ENCODE measurements at places on chromosomes 3 and 15.

- no peak for DNase-seq
These were observed 219.8 kb downstream of the CTNNB1 start for GRCh38 chr3:41418961-41419691.

- no peak for DNase-seq
These were observed 10.3 kb downstream of the MAGI1 start for GRCh38 chr3:66028457-66028856.

DNA sequence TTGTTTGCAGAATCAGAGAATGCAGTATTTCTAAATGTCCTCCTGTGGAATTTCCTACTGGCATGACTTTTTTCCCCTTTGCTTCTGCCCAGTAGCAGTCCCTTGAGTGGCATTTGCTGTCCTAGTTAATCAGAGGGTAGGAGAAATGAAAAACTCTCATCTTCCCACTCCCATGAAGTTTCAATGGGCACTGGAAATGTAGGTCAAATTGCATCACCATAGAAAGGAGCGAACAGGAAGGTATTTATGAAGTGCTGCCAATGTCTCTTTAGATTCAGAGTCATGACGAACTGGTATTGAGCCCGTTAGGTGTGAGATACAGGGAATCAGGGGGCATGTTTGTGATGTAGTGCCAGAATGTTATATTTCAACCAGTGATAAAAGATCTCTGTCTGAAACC, 23.2 kb downstream of the ATXN7 start:
- DNase-seq: no peak

DNA sequence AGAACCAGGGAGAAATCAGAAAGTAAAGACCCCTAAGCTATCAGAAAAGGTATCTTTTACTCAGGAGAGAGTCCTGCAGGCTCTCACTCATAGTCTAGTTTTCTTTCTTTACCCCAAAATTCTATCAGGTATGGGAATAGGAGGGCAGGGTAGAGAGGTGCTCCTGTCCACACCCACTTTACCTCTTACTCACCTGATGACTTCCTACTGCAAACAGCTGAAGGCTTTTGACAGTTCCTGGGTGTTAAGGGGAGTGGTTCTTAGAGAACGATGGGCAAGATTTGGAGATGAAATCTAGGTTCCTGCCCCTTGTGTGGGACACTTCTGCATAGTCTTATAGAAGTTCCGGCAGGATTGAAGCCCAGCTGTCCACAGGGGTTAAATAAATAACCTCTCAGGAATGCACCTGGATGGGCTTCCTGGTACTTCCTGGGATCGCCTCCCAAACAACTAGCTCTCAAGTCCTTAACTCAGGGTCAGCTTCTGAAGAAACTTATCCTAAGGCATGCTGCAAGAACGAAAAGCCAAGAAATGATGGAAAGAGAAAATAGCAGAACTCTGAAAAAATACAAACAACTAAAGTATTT, 10.8 kb upstream of the TNFAIP8L3 start:
- no peak for DNase-seq

DNA sequence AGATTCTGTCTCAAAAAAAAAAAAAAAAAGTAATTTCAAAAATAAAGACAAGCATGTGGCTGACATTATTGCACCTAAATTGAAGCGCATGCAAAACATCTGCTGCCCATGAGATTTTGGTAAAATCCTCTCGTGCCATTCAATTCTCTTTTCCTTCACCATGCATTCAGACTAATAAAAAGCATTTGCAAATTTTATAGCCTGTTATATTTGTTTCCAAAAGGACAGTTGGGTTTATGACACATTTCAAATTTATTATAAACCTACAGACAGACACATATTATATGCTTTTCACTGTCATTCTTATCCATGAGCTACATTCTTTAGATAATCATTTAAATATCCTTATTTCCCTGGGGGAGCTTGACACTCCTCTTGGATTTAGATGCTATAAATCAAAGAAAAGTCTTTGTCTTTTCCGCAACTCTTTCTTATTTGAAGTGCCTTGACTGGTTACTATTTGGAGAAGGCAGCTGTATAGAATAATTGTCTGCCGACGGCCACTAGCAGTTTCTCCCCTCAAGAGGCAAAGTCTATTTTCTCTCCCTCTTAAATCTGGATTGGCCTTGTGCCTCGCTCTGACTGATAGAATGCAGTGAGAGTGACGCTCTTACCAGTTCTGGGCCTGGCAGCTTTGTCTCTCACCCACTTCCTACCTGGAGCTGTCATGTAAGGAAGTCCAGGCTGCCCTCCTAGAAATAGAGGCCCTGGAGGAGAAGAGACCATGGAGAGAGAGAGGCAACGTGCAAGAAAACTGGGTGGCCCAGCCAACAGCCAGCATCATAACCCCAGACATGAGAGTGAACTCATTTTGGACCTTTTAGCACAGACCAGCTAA, 6.8 kb upstream of the LRIG1 start:
- DNase-seq: no peak

DNA sequence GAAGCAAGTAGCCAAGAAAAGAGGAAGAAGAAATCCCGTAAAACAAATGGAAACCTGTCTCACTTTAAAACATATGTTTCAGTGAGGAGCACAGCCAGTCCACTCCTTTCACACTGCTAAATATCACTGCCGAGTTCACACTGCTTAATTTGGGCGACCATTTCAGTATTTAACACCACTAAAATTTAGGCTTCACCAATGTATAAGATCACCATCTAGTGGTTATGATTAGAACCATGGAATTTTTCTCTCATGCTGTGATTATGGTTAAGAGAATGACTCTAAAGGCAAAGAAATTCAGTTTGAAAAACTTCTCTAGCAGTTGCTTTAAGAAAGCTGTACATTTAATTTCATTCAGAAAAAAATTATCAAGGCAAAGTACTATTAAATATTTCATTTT, 16.6 kb downstream of the SLC4A7 start:
- no peak for DNase-seq

DNA sequence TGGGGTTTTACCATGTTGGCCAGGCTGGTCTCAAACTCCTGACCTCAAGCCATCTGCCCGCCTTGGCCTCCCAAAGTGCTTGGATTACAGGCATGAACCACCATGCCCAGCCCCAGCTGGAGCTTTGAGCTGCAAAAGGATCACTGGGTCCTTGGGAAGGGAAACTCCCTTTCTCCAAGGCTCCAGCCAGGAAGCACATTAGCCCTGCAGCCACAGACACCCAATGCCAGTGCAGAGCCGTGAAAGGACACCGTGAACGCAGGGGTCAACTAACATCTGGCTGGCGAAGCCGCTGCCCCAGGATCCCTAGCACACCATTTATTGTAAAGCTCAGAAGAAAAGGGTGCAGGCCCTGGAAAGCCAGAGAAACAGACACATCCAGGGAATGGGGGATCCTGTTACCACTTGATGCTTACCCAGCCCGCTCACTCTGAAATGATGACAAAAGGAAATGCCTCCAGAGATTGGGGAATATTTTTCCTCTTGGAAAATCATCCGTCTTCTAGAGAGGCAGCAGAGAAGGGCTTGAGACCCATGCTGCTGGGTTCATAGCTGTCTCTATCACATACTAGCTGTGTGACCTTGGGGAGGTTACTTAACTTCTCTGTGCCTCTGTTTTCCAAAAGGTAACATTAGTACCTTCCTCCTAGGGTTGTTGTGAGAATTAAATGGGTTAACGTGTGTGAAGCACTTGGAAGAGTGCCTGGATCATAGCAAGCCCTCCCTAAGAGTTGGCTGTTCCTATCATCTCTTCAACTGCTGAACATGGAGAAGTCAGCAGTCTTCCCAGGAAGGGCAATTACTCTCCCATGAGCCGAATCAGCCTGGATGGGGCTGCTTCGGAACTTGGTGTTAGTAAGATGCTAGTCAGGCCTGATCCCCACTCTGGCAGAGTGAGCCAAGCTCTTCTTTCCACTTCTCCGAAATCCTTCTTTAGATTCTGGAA, 40.8 kb downstream of the LMCD1 start:
- DNase-seq: no peak

DNA sequence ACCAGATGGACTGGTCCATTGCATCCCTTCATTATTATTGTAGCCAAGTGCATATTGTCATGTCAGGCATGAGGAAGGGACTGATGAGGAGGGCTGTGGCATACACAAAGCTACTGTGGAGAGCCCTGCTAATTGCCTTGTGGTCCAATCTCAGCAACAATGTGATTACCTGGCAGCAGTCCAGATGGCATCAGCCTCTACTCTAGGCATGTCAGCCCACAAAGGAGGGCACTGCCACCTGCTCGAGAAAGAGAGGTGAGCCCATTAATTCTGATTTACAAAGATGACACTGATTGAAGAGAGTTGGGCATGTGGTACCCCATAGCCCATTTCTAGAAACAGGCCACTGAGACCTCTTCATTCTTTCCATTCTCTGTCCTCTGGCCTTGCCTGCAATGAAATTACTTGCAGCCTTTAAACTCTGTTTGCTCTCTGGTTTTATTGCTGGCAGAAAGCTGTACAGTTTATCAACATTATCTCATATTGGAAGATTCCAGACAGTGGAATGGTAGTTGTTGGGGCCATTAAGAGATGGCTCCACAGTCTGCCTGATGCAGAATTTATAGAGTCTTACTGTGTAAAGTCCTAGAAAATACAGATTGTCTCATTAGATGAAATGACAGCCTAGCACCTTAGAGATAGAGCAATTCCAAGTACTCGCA, 307.7 kb downstream of the ARPP21 start:
- no peak for DNase-seq

DNA sequence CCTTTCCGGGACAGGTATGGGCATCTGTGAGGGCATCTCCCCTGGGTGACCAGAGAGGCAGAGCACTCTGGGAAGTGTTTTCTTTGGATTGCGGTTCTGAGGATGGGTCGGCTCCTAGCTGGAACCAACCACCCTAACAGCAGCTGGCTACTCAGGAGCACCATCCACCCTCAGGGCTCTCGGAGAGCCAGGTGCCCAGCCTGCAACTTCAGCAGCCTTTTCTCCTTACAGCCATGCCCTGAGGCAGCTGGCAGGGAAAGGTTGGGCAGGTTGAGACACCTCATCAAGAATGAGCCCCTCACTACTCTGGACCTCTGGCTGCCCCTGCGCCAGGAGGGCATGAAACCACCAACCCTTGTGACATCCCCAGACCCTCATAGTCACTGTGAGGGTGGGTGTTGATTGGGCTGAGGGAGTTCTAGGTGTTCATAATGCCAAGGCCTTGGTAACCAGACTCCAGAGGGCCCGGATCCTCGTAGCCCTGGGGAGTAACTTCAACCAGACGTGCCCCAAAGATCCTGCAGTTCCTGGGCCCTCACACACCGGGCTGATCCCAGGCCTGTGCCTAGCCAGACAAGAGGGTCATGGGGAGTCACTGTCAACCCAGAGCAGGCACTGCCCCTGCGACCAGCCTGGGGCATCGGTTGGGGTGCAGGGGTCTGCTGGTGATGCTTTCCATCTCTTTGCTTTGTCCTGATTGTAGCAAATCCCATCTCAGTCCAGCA, 114.4 kb upstream of the ABHD17C start:
- no peak for DNase-seq

DNA sequence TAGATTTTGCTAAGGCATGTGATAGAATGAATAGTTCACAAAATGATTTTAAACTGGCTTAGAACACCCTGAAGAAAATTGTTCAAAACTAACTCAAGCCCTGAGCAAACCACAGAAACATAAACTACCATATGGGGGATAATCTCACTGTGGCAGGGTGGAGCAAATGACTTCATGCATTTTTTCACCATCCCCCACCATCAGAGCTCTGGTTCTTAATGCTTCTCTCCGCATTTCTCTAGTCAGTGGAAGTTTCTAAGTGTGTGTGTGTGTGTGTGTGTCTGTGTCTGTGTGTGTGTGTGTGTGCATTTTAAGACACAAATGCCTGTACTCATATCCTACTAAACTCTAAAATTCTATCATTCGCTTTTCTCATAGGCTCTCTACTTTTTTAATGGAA, 107.1 kb upstream of the PHLDB2 start:
- DNase-seq: no peak

DNA sequence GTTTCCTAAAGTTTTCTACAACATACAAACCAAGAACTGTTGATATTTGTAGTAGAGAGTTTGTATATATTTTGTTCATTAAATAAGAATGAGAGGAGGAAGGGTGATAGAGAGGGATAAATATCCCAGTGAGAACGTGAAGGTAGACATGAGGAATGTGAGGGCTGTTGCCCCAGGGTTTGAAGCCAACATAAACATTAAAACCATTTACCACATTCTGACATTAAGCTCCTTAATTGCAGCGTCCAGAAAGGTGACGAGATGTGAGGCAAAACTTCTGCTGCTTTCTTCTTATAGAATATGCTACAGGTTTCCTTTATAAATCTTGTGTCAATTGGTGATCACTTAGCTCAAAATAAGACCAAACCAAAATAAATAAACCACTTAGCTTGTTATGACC, 267.8 kb upstream of the CNTN4 start:
- no peak for DNase-seq

GRCh38 chr15:84685304-84685703, 27.3 kb upstream of the NMB start:
- DNase-seq: no peak

- DNase-seq: no peak
These were observed 129.3 kb upstream of the NSMCE3 start for GRCh38 chr15:29398907-29399306.

DNA sequence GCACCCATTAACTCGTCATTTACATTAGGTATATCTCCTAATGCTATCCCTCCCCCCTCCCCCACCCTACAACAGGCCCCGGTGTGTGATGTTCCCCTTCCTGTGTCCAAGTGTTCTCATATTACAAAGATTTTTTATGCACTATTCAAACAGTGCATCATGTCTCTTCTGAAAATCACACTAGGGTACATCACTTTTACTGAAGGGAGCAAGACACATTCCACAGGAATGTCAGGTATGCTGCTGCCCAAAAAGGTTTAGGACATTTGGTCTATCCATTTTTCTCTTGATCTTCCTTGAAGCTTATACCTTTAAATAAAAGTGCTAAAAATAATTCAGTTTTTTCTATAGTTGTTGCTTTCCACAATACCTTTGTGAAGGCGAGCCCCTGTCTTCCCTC, 9.2 kb upstream of the EPHA3 start:
- no peak for DNase-seq

GRCh38 chr3:177335728-177336127, 138.4 kb upstream of the TBL1XR1 start:
- DNase-seq: no peak

DNA sequence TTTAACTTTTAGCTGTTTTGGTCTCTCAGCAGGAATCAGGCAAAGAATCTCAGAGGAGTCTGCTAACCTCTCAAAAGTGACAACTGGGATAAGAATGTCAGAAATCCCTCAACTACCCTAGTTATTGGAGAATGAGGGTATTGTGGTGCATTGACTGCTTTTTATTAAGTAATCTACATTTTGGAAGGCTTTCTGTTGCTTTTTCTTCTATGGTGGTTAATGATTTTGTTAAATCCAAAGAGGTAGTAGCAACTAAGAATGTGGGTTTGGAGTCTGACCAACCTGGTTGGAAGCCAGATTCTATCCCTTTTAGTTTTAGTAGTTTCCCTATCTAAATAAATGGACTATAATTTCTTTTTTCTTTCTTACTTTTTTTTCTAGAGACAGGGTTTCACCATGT, 94.7 kb upstream of the RNF7 start:
- DNase-seq: no peak

Measured in dorsolateral prefrontal cortex (tissue), 122 donors.